RPMI7951 (cell line): ENCODE measurements at places on chromosomes 2 and 18. TPM values are rescaled to one million over a fixed set of nuclear protein-coding genes. Genes with fewer than 3 reads are reported as not detected.
A peak's percentile ranks its signal among the peaks of the same experiment; 100 is the strongest.

- peak; percentile 7 for DNase-seq
Measured at GRCh38 chr2:116452651-116453050, 1361.8 kb upstream of the DDX18 start.

- no peak for DNase-seq
Measured at GRCh38 chr2:138780908-138781307, 718 bp upstream of the NXPH2 start.

DNA sequence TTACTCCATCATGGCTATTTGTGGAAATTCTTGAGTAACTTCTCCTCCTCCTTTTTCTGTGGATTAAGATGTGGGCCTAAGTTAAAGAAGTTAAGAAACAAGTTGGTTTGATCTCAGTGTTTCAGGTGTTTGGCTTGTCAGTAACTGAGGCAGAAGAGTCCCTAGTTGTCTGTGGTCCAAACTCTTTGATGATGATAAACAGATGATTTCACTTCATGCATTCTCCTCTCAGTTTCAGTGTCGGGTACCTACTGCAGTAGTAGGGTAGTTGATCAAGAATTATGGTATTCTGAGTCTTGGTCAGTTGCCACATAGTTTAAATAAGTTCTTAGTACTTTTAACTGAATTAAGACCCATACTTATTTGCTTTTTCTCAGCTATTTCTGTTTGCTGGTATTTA lies 85.6 kb downstream of the NCOA1 start:
- DNase-seq: no peak

GRCh38 chr2:82342356-82342755 lies 2037.8 kb upstream of the LRRTM1 start:
- no peak for DNase-seq

Gene GAD1
- 3.9 and 6.7 TPM in 2 replicates for total RNA-seq

Gene RAD51AP2
- not detected in 2 replicates for total RNA-seq

DNA sequence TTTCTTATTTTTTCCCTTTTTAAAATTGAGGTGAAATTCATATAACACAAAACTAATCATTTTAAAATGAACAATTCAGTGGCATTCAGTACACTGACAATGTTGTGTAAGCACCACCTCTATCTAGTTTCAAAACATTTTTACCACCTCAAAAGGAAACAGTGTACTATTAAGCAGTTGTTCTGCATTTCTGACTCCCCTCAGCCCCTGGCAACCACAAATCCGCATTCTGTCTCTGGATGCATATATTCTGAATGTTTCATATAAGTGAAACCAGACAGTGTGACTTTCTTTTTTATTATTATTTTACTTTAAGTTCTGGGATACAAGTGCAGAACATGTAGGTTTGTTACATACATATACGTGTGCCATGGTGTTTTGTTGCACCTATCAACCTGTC lies 19.2 kb upstream of the TANK start:
- no peak for DNase-seq

DNA sequence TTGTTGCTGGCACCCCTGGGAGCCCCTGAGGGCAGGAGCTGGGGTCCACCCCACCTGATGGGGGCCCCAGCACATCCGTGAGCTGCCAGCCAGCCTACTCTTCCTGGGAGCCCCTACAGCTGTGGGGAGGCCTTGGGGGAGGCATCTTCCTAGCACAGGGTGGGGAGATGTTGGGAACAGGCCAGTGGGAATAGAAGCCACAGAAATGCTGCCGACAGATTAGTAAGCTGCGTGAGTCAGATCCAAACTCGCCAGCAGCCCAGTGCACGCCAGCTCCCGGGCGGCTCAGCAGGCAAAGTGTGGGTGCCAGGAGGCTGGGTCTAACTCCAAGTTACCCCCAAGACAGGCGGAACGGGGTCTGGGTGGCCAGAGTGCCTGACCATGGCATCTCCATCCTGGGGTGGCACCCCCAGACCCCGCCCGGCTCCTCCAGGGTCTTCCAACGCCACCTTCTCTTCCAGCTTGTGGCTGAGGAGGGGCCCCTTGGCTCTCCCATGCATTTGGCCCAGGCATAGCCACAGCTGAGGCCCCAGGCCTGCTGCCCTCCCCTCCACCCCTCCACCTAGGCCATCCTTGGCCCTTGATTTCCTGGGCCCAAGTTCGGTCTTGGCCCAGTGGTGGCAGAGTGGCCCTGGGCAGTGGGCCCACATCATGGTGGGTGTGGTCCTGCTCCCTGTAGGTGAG lies 15.3 kb downstream of the CROCC2 start:
- peak; percentile 98 for DNase-seq

DNA sequence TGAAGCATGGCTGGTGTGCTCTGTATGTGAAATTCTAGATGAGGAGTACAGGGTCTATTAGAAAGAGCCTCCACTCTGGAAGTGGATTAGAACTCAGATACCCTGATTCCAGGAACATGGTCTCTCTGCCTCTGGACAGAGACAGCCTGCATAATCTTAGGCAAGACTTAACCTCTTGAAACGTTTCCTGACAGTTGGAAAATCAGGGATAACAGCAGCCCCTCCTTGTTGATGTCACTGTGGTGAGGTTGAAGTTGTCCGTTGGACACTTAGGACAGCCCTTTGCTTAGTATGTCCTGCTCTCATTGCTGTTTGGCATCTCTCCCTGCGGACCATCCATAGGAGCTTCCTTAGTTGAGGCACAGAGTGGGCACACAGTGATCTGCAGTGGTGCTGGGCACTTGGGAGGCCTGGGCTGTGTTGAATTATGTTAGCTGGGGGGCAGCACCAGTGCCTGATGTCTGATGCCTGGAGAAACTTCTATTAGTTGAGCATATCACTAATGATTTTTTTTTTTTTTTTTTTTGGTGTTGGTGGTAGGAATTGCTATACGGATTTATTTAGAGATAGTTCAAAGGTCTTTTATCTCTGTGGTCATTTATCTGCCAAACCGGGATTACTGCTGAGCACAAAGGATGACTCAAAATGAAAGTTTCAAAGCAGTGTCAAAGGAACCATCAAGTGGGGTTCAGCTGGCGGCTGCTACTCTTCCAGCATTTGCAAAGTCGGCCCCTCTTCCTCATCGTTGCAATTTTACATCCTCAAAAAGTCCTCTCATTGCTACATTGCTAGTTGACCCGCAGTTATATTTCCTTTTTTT lies 28.8 kb downstream of the SETBP1 start:
- DNase-seq: no peak

- no peak for DNase-seq
Measured at GRCh38 chr2:71832844-71833243, 314.8 kb downstream of the CYP26B1 start.

GRCh38 chr2:135744760-135745314 lies 3.2 kb downstream of the UBXN4 start:
- DNase-seq: peak; percentile 44

- no peak for DNase-seq
Measured at GRCh38 chr2:214038186-214038585, 372.7 kb upstream of the VWC2L start.

DNA sequence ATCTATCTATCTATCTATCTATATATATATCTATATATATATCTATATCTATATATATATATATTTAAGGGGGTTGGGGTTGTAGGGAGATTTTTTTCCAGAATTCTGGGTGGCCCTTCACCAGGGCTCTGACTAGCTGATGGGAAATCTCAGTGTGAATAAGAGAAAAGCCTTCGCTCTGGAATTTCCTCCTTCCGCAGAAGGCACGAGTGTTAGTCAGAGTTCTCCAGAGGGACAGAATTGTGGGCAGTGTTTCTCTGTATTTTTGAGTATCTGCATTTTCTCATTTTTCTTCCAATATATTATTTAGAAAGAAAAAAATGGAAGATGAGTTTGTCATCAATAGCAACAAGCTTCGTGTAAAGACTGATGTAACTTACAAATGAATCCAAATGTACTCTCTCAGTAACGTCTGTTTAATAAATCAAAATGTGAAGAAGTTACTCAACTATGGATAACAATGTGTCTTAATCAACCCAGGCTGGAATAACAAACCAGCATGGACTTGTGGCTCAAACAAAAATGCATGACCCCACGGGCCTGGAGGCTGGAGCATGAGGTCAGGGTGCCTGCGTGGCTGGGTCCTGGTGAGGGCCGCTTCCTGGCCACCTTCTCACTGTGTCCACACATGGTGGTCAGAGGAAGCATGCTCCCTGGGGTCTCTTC lies 10.6 kb upstream of the SNTG2 start:
- DNase-seq: no peak
